ENCODE measurements at places on chromosomes 16 and 17.

DNA sequence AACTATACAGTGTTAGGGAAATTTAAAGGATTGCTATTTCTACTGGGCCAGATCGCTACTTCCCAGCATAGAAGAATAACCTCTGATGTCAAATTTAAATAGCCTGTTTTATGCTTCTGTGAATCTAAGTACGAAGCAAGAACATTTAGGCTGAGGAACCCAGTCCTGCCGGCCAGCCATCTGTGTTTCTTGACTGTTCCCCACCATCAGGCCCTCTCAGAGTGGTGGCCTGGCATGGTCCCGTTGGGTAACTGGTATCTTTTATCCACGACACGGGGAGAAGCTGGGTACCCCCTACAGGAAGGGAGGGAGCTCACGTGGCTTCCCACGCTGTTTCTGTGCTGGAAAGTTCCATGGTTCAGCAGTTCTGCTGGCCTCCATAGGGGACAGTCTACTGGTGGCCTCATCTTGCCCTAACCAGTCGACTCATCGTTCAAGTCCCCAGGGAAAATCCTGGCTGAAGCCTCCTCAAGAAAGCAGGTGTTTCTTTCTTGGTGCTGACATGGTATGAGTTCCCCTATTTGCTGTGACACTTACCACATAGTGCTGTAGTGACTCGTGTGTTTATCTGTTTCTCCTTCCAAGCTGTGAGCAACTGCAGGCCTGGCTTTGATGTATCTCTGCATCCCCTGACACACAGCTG lies 201.7 kb upstream of the NLRP1 start:
- DNase-seq: no peak

- DNase-seq: no peak
Observed at GRCh38 chr16:67965668-67966548, 2.5 kb downstream of the SLC12A4 start.

DNA sequence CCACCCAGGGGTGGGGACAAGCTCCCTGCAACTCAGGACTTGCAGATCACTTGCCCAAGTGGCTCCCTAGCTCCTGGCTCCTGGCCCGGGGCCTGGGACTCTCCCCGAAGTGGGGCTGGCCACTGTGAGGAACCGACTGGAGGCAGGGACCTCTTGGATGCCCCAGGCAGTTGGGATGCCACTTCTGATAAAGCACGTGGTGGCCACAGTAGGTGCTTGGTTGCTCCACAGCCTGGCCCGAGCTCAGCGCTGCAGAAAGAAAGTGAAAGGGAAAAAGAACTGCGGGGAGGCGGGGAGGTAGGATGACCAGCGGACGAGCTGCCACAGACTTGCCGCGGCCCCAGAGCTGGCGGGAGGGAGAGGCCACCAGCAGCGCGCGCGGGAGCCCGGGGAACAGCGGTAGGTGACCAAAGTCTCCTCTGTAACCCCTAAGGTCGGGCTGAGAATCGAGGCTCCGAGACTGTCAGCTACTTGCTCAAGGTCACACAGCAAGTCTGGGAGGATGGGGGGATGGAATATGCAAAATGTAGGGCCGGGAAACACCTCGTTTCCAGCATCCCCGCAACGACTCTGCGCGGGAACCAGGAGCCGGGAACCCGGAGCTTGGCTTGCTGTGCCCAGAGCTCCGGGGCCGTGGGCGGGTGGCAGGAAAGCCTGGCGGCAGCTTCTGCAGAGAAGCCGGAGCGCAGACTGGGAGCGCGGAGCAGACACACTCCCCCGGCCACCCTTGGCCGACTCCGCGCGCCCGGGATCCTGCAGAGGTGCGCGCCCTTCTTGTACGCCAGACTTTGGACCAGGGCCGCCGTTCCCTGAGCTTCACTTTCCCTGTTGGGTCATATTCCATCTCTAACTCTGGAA lies 1.9 kb downstream of the CIITA start:
- DNase-seq: peak; percentile 87

DNA sequence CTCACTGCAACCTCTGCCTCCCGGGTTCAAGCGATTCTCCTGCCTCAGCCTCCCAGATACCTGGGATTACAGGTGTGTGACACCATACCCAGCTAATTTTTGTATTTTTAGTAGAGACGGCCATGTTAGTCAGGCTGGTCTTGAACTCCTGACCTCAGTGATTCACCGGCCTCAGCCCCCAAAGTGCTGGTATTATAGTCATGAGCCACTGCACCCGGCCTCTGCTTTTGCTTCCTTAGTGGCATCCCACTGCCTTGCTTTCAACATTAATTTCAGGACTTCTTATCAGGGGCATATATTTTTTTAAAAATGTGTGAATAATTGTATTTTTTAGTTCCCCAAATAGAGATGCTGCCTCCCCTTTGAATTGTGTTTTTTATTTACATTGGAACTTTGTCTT lies 98.8 kb downstream of the SYCE1L start:
- no peak for DNase-seq

DNA sequence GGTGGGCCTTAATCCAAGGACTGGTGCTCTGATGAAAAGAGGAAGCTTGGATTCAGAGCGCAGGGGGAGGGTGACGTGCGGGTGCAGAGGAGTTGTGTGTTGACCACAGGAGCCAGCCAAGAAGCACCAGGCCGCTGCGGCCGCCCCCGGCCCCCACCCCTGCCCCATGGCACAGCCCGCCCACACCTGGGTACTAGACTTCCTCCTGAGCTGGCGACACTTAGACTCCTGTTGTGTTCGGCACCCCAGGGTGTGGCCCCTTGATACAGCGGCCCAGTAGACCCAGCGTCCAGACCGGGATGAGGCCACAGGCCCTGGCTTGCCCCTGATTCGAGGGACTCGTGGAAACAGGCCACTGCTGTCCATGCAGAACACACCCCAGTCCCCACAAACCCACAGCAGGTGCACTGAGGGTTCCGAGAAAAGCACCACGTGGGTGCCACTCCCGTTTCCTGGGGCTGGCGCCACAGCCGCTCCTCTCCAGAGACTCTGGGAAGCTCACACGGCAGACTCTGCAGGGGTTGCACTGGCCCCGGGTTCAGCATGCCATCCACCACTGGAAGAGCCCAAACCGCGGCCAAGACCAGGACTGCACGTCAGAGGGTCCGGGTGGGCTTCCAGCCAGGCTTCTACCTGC lies 5.7 kb upstream of the SNAI3 start:
- DNase-seq: no peak

DNA sequence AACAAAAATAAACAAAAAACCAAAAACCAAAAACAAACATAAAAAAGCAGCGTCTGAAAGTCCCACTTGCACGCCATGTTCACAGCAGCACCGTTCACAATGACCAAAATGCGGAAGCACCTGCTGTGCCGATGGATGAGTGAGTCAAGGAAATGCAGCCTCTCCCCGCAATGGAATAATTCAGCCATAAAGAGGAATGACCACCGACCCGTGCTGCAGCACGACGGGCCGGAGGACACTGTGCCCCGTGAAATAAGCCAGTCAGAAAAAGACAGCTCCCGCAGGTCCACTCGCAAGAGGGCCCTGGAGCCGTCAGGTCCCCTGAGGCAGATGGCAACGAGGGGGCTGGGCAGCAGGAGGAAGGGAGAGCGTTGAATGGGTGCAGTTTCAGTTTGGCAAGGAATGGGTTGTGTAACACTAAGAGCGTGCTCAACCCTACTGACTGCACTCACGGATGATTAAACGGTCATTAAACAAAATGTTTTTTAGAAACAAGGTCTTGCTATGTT lies 5.1 kb downstream of the CLCN7 start:
- no peak for DNase-seq

- DNase-seq: no peak
Observed at GRCh38 chr16:37511-37910, 15.9 kb downstream of the POLR3K start.

GRCh38 chr16:4386451-4386805 lies 14.8 kb downstream of the VASN start:
- no peak for DNase-seq

DNA sequence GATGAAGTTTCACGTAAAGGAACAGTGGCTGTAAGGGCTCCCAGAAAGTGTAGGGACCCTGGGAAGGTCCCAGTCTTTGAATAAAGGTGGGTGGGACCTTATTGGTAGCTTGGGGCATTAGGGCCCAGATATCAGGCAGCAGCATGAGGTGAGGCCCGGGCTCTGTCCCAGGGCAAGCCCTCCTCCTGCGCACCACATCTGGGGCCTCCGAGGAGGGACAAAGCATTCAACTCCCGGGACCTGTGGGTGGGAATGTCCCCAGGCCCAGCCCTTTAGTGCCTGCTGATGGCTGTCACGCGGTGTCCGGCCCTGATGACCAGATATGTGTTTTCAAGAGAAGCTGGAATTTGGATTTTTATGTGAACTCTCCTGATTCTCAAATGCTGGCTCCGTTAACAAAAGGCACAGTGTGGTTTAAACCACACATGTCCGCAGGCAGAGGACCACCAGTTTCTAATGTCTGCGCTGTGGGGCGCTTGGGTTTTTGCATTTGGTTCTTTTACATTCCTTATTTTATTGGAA lies 30.4 kb downstream of the RAI1 start:
- peak; percentile 72 for DNase-seq

- no peak for DNase-seq
Observed at GRCh38 chr16:66832661-66833305, 2.0 kb upstream of the NAE1 start.

GRCh38 chr17:10756619-10757018 lies 26.8 kb upstream of the TMEM220 start:
- no peak for DNase-seq

GRCh38 chr16:57668263-57668571 lies at the start of gene ADGRG3:
ADGRG3 (plus strand) TSS chr16:57668306; CDS start chr16:57668348, 42 bp downstream.
- no peak for DNase-seq

DNA sequence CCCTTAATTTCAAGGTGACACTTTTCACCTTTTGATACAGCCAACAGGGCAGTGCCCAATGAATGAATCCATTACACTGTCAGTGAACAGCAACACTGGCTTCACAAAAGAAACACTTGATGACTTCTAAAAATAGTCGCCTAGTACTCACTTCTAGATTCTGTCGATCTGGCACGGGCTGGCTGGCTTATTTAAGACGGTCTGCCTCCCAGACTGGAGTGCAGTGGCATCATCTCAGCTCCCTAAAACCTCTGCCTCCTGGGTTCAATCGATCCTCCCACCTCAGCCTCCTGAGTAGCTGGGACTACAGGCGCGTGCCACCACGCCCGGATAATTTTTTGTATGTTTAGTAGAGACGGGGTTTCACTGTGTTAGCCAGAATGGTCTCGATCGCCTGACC lies 1.9 kb downstream of the NDUFAB1 start:
- DNase-seq: no peak

DNA sequence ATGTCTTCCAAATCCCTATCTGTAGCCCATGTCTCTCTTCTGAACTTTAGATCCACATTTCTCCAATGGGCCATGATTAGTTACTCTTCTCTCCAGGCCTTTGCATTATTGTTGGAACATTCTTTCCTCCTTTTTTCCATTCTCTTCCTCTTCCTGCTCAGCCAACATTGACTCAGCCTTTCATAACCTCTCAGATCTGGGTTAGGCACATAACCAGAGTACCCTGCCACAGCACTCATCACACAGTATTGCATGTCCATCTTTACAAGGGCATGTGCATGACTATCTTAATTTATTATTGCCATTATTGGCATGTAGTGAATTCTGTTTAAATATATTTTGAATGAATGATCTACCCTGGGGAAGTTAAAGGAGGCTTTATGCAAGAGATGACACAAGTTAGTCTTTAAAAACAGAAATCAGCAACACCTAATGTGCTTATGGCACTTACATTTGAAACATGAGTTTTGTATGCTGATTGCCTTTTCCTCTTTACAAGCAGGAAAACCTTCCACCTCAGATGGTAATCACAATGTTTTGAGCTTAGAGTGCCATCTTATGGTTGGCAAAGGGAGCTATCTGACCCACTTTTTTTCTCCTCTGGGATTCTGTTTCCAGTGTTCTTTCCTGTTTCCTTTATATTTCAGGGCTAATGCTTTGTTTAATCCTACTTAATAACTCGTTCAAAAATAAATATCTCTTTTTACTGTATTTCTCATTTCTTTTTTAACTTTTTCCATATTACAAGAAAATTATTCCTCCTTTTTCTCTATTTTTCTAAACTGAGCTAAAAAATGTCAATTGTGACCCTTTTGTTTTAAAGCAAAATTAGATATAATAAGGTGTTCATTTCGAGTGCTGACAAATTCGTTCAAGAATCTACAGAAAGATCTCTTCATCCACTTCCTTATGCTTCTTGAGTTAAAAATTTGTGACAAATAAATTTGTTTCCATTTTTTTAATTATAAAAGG lies 151.0 kb upstream of the RBL2 start:
- peak; percentile 51 for DNase-seq

DNA sequence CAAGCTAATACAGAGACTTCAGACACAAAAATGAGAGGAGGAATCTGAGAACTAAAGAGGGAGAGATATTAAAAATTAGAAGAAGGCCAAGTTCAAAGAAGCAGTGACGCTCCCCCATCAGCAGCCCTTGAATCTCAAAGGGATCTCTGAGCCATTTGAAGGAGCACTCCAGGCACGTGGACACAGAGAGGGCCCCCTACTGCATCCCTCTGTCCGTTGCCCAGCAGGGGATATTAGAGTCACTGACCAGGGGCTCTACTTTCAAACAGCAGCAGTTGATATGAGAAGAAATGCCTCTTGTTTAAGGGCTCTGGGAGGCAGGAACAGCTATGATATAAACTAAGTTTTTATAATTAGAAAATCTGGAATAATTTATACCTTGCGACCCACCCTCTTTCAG lies 479.0 kb upstream of the SALL1 start:
- no peak for DNase-seq

DNA sequence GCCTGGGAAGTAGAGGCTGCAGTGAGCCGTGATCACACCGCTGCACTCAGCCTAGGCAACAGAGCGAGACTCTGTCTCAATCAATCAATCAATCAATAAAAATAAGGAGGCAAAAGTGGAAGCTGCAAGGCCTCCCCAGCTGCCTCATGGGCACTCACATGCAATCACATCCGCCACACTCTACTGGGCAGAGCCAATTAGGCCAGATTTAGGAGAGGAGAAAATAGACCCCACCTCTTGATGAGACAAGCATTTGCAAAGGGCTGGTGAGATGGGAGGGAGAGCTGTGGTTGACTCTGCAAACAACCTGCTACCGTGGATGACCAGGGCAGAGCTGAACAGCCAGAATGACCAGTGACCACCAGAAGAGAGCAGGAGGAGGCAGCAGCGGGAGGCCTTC lies 14.7 kb upstream of the GSG1L start:
- no peak for DNase-seq
